ENCODE measurements at places on chromosomes 13 and 19.

GRCh38 chr13:20823071-20823470 lies 49.3 kb upstream of the EEF1AKMT1 start:
- no peak for DNase-seq

DNA sequence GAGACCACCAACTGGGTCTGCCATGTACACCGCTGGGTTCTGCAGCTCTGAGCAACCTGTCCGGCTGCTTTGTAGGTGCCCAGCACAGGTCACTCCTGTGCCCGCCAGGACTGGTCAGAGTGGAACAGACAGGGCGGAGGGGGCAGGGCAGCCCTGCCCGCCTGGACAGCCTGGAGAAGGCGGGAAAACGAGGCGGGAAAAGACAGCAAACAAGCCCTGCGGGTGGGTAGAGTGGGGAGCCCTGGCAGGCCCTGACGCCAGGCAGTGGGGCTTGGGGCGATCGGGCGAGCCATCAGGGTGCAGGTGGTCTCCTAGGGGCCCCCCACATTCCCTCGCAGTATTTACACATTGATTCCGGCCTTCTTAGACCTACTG lies 533 bp upstream of the UHRF1 start:
- no peak for DNase-seq

DNA sequence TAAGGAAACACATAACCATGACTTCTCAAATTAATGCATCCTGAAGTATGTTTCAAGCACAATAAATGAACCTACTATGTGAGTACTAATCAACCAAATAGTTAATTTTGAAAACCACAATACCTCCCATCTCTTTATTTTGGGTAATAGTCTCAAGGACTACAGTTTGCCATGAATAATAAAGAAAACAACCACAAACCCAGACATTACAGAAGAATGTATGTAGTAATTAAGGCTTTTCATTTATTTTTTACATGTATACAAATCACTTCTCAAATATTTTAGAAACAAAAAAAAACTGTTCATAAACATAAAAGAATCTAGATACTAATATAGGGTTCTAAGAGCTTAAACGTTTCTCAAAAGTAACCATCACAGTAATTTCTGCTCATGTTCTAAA lies 6.8 kb downstream of the KATNAL1 start:
- peak; percentile 51 for DNase-seq

DNA sequence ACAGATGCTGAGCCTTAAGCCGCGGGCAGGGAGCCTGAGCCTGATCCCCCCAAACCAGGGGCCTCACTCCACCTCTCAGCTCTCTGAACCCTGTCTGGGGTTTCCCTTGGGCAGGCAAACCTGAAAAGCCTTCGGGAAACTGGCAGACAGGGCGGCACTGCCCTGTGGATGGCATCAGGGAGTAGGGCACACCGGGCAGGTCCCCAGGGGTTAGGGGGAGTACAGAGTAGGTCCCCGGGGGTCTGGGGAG lies 9.7 kb downstream of the MKNK2 start:
- no peak for DNase-seq

- DNase-seq: no peak
Observed at GRCh38 chr19:8511573-8512101, 2.3 kb downstream of the ZNF414 start.

DNA sequence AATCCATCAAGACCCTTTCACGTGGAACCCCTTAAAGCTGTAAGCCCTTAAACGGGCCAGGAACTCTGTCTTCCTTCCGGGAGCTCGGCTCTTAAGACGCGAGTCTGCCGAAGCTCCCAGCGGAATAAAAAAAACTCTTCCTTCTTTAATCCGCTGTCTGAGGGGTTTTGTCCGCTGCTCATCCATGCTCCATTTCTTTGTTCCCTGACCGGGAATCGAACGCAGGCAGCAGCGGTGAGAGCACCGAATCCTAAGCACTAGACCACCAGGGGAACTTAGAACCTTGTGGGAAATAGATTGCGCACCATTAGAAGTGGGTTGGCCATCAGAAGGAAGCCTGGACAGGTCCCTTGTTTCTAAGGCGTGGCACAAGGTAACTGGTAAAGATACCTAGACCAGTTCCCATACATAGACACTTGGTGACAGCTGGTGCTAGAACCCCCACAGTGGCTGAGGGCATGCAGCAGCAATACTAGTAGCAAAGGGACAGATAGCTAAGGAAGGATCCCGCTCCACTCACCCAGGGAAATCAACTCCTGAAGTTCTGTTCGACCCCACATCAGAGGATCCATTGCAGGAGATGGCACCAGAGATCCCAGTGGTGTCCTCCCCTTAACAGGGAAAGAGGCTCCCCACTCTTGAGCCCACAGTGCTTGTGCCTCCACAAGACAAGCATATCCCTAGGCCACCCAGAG lies 1.5 kb upstream of the RGCC start:
- no peak for DNase-seq

DNA sequence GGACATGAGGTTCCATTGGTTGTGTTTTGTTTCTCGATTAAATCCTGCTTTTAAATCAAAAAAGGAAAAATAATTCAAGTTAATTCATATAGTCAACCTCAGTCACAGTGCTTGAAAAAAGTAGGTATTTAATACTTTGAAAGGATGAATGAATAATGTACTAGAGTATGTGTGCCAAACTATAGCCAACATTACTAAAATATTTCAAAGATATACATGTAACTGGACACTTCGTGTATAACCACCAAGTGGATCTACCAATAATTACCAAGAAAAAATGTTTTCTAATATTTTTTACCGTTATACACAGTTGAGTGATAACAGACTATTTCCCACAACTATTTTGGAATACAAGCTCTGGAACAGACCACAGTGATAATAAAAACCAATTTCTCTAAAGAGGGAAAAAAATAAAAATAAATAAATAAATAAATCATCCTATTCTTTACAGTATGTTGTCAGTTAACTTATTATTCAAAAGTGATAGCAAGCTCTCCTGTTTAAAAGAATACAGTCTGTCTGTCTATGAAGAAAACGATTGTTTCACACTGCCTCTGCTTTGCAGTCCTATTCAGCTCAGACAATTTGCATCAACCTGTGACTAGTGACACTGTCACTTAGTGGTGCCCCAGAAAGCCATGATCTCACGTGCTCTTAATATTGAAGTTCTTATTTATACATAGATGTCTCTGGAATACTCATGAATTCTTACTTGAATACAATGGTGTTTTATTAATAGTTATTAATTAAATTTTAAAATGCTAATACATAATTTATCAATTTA lies 58.2 kb downstream of the UBL3 start:
- peak; percentile 29 for DNase-seq
